NCI-H774 (cell line): ENCODE measurements at places on chromosomes 4 and X.

GRCh38 chr4:104472766-104473165, 21.9 kb downstream of the CXXC4 start:
- no peak for DNase-seq

GRCh38 chr4:41819621-41820020, 71.1 kb upstream of the PHOX2B start:
- no peak for DNase-seq

GRCh38 chr4:4948370-4948769, 70.9 kb downstream of the CYTL1 start:
- DNase-seq = no peak

GRCh38 chr4:71520850-71521249, 182.0 kb downstream of the SLC4A4 start:
- DNase-seq = no peak

GRCh38 chr4:72566464-72566972, 2.5 kb downstream of the ADAMTS3 start:
- no peak for DNase-seq

DNA sequence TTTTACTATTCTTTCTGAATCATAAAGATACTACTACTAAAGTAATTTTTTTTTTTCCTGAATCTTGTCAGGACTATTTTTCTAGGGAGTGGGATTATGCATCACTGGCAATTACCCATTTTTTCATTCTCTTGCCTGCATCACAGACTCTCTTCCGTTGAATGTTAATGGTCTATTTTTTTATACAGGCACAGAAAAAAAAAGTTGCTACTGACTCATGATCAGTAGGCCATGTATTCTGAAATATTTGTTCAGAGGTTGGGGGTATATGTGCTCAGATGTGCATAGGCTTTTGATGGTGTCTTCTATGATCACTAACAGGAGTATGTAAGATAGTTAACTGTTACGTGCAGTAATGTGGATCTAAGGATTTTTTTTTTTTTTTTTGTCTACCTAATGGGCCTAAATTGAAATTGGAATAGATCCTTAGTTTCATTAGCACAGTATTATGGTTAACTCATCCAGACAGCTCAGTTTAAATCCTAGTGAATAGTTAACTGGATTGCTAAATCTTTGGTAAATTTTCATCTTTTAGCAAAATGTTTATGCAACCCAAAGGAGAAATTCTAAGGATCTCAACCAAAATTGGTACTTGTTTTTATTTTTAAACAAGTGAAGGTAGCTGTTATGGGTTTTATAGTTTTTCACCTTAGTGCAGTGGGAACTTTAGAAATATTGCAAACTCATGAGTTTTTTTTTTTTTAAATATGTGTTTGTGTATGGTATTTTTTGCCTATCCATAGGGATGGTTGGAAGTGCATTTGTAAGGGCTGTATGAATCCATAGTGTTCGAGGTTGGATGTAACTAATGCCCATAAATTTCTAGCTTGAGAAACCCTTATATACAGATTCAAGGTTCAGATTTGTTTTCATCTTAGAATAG, 12.1 kb downstream of the BMP2K start:
- DNase-seq = no peak

GRCh38 chr4:5050520-5051277, 581 bp upstream of the STK32B start:
- peak; percentile 4 for DNase-seq

GRCh38 chrX:48590203-48591103, 6.8 kb upstream of the WDR13 start:
- no peak for DNase-seq

DNA sequence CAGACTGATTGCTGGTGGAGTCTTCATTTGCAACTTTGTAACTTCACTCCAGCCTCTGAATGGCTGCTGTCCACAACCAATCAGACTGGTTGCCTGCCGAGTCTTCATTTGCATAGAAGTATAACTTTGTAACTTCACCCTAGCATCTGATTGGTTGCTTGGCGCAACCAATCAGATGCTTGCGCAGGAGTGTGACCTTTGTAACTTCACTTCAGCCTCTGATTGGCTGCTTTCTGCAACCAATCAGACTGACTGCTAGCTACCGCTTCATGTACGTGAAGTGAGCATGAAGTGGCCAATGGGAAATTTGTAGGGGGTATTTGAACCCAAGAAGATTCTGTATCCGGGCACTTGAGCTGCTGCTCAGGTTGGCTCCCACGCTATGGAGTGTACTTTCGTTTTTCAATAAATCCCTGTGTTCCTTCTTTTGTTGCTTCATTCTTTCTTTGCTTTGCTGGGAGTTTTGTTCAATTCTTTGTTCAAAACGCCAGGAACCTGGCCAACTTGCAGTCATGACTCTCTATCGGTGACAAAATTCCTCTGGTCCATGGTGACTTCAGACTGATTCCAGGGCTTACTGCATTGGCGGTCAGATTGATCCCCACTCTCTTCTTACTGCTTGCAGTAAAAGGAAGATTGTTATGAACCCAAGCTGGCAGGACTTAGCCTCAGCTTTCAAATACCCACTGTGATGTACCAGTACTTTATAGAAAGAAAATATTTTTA, 46.4 kb upstream of the FGG start:
- DNase-seq = no peak

DNA sequence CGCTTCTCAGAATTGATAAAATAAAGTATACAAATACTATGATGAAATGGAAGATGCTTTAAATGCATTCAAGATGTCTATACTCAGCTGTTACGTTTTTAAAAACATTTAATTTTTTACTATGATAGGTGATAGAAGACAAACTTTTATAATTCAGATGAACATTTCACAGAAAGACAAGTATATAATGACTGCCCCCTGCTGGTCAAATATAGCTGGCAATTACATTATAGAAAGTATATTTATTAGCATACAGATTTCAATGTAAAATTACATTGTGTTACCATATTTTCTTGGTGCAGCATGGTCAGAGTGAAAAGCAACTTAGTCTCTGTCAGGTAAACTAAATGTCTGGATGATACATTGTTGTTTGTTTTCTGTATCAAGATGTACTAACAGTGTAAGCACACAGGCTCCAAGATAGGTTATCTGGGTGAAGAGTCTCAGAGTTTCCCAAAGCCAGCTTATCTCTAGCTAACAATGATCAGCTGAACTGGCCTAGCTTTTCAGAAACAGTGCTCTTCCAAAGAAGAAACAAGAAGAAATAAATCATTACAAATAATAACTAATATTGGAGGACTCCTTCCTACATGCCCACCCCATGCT, 54.1 kb downstream of the SRPX start:
- no peak for DNase-seq

- DNase-seq = no peak
Measured at GRCh38 chr4:37438564-37439279, 194.2 kb downstream of the NWD2 start.

- DNase-seq = no peak
Measured at GRCh38 chrX:153635788-153636668, 11.0 kb upstream of the DUSP9 start.

DNA sequence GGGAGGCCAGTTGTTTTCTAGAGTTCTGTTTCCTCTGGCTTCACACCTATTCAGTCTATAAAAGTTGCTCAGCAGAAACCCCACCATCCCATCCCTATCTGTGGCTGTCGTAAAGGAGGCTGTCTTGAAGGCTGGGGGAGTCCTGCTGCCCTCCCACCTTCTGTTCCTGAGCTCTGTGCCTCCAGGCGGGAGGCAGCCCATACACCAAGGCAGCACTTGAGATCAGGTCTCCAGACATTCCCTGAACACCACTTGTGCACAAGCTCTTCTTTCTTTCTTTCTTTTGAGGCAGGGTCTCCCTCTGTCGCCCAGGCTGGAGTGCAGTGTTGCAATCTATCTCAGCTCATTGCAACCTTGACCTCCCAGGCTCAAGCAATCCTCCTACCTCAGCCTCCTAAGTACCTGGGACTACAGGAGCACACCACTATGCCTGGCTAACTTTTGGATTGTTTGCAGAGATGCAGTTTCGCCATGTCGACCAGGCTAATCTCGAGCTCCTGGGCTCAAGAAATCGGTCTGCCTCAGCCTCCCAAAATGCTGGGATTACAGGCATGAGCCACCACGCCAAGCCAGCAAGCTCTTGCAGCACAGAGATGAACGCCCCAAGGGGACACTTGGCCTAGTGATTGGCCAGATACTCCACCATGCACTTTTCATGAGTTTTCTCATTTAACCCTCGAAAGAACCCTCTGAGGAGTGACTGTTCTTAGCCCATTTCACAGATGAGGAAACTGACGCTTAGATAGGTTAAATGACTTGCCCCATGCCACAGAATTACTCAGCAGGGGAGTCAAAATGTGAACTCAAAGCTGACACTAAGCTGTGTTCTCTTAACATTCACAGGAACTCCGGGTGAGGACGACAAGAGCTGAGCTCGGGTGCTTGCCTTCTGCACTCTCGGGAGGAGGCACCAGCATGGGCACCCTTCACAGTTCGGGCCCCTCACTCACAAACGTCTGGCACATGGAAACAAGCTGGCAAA, 55.8 kb upstream of the ENPP6 start:
- no peak for DNase-seq

DNA sequence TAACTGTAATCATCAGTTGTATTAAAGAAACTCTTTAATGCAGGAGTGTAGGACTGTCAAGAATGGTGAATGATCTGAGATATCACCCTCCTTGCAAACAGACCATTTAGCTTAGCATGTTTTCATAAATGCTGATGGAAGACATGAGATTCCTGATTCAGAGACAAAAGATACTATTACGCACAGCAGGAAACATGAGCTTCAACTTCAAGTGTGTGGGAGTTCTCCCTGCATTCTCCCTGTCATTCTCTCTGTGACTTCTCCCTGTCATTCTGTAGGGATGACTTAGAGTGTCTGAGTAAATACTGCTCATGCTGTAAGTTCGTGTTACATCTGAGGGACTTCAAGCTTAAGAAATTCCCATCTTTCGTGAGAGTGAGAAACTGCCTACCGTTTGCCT, 866.0 kb upstream of the PRKX start:
- DNase-seq = no peak

DNA sequence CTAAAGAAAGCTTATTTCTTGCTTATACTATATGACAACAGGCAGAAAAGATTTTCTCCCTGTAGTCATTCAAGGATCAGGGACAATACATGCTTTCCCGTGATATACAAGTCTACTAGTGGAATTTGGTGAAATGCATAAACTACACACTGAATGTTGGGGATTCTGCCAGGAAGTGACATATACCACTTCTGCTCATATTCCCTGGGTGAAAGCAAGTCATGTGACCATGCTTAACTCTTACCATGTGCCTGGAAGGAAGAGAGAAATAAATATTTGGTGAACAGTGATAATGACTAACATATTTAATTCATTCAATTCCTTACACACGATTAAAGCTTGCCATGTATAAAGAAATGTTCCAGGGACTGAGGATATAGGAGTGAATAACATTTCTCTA, 534.6 kb downstream of the PPARGC1A start:
- DNase-seq = no peak

DNA sequence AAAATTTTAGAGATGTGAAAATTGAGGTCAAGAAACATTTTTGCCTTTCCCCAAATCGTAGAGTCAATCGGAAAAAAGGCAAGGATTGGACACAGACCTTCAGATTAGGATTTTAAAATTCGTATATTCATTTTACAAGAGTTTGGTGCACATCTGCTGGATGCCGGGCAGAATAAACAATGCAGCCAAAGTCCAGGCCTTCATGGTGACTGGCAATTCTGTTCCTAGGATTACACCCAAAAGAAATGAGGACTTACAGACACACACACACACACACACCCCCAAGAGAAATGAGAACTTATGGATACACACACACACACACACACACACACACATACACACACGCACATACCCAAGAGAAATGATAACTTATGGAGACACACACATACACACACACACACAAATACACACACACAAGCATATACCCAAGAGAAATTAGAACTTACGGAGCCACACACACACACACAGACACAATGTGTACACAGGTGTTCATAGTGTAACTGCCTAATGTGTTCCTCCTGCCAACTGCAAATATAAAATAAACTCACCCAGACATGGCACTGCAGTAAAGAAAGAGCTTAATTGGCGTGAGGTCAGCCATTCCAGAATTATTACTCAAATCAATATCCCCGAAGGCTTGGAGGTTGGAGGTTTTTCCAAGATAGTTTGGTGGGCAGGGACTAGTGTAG, 165.7 kb upstream of the STS start:
- no peak for DNase-seq

DNA sequence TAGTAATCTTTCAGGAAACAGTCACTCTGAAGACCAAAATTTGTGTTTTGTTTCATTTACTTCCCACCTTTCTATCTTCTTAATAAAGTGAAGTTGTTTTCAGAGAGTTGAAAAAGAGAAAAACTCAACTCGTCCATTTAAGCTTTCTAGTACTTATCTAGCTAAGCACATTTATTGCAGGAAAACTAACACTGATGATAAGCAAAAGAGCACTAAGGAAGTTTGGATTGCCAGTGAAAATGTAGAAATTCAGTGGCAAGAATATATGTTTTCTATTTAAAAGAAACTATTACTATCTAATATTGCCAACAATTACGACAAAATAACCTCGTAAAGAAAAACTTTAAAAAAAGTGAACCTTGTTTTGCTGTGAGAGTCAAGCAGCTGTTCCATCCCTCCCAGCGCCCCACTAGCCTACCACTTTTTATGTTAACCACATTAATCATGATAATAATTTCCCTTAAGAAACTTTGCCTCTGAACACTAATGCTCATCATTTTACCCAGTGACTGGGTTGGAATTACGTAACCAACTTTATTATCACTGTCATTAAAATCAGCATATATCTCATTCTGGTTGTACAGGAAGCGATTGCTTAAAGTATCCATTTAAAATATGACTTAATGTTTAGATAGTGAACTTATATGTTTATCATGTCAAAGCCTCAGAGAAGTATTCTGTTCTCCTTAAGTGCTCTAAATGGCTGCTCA, 24.8 kb downstream of the SPRY1 start:
- DNase-seq = no peak

DNA sequence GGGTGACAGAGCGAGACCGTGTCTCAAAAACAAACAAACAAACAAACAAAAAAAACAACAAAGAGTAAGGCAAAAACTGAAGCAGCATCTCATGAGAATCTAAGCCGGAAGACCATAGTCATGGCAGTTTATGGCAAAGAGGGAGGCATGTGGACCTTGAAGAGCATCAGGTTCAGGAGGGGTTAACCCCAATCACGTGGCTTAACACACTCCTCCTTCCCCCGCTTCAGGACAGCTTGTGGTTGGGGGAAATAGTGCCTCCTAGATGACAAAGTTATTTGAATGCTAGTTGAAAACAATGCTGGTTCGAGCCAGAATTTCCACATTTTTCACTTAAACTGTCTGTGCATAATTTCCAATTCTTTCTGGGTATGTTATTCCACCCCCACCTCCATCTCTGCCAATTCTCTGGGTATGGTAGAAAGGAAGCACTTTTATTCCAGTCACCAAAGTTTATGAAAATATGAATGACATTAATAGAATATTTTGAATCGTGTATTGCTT, 11.7 kb upstream of the MAP7D3 start:
- DNase-seq = no peak

DNA sequence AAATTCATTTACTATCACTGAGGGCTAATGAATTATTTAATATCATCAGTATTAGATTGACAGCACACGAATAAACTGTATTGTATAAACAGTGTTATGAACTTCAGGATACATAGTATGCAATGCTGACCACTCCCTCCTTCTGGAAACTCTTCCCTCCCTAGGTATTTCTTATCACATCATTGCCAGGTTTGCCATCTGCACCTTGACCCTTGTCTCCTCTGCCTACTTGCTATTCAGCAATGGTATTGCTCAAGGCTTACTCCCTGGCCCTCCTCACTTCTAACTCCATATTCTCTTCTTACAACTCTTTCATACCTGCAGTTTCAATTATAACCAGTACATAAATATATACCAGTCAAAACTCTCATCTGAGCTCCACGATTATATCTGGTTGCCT, 38.9 kb downstream of the ATP8A1 start:
- DNase-seq = no peak
